Forelimb muscle (tissue), 1 donor: ENCODE measurements at places on chromosomes 2 and 18.

- no peak for DNase-seq
Observed at GRCh38 chr2:7984693-7985353, 697.0 kb upstream of the ID2 start.

GRCh38 chr2:205176546-205176945 is 505.8 kb upstream of the NRP2 start:
- DNase-seq = no peak

DNA sequence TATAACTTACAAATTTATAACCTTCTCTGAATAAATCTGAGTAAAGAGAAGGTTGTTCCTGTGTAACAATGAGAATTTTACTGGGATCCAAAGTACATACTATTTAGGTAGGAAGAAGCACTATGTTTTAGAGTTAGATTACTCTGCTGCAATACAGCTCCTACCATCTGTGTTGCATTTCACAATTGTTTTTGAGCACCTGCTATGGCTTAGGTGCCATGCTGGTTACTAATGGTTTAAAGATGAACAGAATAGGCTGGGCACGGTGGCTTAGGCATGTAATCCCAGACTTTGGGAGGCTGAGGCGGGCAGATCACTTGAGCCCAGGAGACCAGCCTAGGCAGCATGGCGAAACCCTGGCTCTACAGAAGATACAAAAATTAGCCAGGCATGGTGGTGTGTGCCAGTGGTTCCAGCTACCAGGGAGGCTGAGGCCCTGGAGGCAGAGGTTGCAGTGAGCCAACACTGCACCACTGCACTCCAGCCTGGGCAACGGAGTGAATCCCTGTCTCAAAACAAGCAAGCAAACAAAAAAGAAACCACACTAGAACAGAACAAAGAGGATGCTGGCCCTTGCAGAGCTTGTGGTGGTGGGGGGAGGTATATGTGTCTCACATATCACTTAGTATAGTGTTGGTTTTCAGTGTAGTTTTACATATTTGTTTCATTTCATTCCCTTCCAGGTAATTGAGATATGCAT is 56.7 kb downstream of the SPTBN1 start:
- DNase-seq = no peak

GRCh38 chr2:102392942-102393341 is 30.0 kb upstream of the IL18RAP start:
- DNase-seq = no peak

- DNase-seq = no peak
Observed at GRCh38 chr2:41216978-41217377, 765.1 kb upstream of the SLC8A1 start.

DNA sequence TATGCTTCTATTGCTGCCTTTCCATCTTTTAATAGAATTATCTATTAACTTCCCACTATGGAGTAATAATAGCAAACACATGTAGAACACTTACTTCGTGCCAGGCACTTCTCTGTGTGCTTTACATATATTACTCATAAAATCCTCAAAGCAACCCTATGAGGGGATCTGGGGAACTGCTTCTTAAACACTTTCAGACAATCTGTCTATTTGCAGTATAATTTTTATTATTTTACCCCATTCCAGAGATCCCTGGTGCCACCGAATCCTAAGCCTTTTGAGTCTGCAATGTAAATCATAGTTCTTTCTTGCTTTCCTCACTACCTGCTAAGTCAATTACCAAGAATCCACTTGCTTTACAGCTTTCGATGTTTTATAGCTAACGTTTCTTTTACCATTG is 25.6 kb upstream of the GCFC2 start:
- DNase-seq = no peak

DNA sequence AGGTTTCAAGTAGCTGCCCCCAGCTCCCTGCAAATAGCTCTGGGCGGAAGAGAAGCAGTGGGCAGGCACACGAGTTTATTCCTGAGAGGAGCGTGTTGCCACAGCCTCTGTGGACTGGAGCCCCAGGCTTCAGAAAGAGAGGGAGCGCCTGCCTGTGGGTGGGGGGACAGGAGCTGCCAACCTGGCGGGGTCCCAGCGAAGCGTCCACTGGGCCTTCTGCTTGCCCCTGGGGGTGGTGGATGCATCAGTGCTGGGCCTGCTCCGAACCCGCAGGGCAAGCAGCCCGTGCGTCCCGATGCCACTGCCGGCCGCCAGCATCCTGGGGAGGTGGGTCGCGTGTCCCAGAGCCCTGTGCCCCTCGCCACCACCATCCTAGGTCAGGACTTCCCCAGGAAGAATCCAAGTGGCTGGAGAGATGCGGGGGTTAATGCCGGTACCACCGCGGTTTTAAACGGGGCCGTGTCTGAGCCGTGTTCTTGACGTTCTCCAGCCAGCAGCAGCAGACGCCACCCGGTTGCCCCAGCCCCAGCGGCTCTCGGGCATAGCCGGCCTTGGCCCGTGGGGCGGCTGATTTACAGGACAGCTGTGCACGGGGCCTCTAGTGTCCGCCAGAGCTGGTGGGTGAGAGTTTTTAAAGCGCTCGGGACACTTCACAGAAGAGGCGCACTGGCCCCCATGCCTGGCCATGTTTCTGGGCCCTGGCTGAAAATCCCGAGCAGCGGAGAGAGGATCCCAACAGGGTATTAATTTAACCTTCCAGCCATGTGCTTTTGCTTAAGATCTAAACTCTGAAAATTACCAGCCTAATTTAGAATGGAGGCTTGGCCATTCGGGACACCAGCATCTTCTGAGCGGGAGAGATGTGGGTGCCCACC is 84.7 kb downstream of the NFATC1 start:
- DNase-seq = no peak

DNA sequence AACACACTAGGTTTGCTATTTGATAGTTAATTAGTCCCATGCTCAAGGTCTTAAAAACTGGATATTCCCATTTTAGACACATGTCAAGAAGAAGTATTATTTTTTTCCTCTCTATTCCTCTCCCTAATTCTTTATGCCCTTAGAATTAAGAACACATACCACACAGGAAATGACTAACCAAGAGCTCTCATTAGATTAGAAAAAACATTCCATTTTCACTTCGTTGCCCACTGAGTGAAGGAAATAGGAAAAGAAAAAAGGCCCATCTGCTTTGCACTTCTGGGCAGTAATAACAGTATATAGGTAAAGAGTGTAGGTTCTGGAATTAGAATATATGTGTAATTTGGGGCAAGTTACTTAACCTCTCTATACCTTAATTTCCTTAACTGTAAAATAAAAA is 26.9 kb downstream of the ACADL start:
- DNase-seq = no peak

DNA sequence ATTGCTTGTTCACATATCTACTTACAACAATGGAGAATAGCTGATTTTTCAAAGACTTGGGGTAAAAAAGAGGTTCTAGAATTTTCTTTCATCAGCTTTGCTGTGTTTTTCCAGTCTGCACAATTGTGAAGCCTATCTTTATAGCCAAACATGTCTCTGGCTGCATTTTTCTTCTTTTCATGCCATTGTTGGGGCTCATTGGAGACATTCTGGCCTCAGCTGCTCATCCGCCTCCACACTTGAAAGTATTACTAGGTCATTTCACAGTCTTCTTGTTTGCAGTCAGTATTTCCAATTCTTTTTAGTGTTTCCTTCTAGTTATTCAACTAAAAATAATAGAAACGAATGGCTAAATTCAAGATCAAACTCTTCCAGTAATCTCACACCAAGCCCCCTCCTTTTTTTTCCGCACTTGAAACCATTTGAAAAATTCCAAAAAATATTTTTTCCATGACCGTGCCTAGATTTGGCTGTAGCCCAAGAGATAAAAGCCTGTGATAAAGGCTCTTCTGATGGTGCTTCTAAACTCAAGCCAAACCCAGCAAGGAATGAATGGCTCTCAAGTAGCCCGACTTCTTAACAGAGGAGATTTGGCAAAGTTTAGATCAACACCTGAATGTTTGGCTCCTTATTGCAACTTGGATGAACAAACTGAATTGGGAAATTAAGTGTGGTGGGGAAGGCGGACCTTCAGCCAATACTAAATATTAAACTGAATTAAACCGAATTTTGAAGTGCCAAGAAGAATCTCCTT is 103.4 kb downstream of the NRP2 start:
- no peak for DNase-seq
